Fibroblast of pulmonary artery (primary cell): ENCODE measurements at places on chromosomes 11 and 22.
A peak's percentile ranks its signal among the peaks of the same experiment; 100 is the strongest.

DNA sequence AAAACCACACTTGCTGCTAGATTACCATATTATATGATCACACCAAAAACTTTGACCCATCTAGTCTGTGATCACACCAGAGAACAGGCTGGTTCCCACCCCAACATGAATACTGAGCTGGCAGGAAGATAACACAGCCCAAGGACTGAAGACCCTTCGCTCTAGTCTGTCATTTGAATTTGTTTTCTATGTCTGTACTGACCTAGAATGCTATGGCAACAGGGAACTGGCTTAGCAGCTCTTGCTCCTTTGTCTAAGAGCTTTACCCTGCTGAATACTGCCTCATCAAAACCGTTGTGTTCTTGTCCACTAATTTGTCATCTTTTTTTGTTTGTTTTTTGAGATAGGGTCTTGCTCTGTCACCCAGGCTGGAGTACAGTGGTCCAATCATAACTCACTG is 420.4 kb downstream of the AASDHPPT start:
- DNase-seq: no peak

- no peak for DNase-seq
Observed at GRCh38 chr11:48167380-48167779, 49.2 kb upstream of the OR4B1 start.

DNA sequence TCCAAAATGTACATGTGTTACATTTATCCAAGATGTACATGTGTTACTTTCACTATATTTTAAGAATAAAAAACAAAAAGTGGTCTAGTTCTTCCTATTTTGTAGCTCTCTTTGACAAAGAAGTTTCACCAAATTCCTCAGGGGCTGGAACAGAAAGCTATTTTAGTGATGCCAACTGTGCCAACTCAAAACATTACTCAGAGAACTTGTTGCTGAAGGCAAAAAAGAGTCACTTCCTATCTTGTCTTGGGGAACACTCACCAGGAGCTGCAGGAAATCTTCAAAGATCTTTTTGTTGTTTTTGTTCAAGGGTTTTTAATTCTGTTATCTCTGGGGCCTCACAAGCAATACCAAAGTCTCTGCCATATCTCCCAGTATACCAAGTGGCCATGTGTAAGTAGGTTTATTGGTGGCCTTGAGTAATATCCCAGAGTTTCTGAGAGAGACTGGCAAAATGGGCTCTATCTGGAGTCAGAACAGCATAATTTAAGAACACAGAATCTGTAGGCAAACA is 13.6 kb upstream of the EED start:
- no peak for DNase-seq

DNA sequence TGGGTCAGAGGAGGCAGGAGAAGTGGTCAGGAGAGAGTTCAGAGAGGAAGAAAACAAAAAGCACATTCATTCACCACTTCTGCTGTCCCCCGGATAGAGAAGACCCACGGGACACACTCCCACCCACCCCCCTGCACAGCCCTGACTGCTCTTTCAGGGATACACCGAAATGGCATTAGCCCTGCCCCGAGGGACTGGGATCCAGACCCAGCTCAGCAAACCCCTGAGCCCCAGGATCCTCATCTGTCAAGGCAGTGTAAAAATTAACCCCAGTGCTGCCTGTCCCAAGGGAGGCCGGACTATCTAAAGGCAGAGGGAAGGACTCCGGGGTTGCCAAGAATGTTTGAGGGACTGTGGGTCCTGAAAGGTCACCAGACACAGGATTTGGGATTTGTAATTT is 31.2 kb downstream of the TPBGL start:
- no peak for DNase-seq

GRCh38 chr11:95074792-95075563 is 8.3 kb downstream of the SRSF8 start:
- peak; percentile 53 for DNase-seq

DNA sequence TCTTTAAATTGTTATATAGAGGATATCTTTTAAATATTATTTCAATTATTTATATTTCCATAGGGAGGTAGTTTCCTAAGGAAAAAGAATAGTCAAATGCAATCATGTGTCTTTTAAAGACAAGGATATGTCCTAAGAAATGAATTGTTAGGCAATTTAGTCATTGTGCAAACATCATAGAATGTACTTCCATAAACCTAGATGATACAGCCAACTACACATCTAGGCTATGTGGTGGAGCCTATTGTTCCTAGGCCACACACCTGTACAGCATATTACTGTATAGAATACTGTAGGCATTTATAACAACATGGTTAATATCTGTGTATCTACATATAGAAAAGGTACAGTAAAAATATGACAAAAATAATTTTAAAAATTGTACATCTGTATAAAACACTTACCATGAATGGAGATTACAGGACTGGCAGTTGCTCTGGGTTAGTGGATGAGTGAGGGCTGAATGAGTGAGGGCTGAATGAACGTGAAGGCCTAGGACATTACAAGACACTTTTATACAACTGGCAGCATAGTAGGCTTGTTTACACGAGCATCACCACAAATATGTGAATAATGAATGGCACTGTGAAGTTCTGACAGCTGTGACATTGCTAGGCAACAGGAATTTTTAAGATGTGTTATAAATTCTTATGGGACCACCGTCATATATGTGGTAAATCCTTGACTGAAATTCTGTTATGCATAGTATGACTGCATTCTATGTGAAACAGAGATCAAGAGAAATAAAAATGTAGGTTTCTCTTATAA is 1879.0 kb upstream of the RAG2 start:
- DNase-seq: no peak

- peak; percentile 66 for DNase-seq
Observed at GRCh38 chr11:115504276-115505158, at the start of gene CADM1. Gene CADM1 (minus strand): TSS chr11:115504415.

DNA sequence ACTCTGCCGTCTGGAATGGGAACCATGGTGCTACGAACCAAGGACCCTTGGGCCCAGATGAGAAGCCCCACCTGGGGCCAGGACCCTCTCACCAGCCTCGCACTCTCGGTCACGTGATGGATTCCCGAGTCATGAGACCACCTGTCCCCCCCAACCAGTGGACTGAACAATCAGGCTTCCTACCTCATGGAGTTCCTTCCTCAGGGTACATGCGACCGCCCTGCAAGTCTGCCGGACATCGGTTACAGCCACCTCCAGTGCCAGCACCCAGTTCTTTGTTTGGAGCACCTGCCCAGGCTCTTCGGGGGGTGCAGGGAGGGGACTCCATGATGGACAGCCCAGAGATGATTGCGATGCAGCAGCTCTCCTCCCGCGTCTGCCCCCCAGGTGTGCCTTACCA is 20.8 kb upstream of the SLC25A18 start:
- DNase-seq: no peak

DNA sequence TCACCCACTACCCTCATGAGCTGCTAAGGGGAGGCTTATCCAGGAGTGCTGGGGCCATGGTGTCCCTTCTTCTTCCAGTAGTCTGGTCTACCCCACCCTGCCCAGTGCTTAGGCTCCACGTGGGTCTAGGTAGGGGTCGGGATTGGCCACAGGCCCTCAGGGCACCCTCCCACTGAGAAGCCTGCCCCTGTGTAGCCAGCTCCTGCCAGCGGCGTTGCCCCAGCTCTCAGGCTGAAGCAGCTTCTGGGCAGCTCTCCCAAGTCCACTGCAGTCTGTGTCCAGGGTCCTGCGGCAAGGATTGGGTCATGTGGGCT is 24.0 kb upstream of the RIC3 start:
- no peak for DNase-seq

DNA sequence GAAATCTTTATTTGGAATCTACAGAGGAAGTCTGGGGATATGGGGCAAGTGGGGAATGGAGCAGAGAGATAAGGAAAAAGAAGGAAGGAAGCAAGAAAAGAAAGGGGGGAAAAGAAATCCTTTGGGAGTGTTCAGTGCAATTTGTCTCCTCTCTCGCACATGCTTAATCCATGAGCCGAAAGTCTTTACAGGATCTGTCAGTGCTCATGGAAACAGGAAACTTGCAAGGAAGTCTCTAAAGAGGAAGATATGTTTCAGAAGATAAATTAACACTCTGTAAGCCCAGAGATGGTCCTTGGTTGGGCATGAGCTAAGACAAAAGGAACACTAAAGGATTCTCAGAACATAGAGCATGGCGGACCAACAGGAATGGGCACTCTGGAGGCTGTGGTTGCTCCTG is 47.9 kb upstream of the FLI1 start:
- no peak for DNase-seq

- peak; percentile 66 for DNase-seq
Observed at GRCh38 chr11:94776351-94777321, 8.5 kb downstream of the AMOTL1 start.

DNA sequence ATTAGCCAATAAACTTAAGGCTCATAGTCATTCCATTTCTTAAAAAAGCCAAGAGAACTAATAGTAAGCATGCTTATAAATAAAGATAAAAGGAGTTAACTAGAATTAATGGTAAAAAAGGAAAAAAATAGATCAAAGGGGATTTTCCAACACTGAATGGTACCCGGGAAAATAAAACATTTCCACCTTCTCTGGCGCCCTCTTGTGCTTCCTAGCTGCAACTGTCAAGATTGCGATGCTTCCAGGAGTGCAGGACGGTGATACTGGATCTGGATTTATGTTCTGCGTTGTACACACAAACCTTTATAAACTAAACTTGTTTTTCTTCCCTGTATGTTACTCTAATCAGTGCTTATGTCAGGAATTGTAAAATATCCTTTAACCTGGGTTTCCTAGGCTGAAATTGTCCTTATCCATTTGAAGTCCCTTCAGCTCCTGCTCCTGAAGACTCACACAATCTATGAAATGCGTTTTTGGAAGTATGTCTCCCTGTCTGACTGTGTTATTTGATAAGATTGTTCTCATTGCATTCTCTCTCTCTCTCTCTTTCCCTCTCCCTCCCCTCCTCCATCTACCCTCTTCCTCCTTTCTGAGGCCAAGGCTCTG is 9.6 kb upstream of the HTATIP2 start:
- DNase-seq: peak; percentile 61

DNA sequence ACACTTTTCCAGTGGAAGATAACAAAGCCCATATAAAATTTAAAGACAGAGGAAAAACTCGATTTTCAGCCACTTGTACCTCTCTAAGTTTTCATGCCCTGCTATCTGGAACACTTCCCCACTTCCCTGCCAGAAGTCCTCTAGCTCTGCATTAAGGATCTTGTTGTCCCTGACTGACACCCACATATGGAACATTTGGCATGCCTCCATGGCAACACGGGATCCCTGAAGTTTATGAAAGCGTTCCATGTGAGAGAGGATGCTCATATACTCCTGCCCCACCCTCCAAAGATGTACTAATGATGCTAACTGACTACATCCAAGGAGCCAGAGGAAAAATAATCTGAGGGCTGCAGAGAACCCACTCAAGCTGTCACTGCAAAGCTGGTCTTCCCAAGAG is 8.8 kb upstream of the C11orf91 start:
- no peak for DNase-seq

- DNase-seq: peak; percentile 50
Observed at GRCh38 chr11:444396-445144, 2.8 kb upstream of the ANO9 start.

GRCh38 chr11:99260696-99261095 is 239.9 kb downstream of the CNTN5 start:
- DNase-seq: peak; percentile 44

- DNase-seq: no peak
Observed at GRCh38 chr11:66722745-66723651, 6.0 kb downstream of the SPTBN2 start.

DNA sequence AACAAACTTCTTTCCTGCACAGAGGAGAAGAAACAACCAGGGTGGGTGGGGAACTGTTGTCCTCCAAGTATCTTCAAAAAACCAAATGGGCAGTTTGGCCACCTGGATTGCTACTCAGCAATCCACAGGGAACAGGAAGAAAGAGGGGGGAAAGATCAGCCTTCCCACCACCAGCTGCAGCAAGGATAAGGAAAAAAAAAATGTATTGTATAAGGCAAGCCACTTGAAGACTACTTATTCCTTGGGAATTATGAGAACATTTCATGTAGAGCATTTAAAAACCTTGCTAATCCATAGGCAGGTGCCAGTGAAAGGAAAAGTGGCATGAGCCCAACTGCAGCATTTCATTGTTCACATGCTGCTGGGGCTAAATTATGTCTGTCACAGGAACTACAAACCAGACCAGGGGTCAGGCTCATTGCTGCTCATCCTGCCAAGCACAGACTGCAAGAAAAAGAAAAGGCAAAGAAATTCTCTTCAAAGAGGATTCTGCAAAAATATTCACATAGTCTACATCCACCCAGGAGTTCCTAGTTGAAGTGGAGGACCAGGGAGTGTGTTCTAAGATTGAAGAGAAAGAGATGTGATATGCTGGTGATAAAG is 2.2 kb downstream of the RAB30 start:
- no peak for DNase-seq

DNA sequence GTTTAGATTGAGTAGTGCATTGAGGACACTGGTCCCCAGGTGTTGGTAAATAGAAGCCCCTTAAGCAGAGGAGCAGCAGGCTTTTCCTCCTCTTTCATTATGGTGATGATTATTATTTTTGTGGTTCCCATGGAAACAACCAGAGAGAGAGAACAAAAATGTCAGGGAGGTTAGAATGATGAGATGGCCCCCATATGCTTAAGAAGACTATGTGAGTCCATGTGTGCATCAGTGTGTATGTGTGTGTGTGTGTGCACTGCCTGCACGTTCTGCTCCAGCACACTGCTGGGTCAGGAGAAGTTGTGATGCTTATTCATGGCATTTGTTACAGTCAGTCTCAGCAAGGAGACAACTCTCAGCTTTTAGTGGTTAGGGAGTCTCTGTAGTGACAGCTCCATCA is 724.2 kb downstream of the NTM start:
- no peak for DNase-seq

DNA sequence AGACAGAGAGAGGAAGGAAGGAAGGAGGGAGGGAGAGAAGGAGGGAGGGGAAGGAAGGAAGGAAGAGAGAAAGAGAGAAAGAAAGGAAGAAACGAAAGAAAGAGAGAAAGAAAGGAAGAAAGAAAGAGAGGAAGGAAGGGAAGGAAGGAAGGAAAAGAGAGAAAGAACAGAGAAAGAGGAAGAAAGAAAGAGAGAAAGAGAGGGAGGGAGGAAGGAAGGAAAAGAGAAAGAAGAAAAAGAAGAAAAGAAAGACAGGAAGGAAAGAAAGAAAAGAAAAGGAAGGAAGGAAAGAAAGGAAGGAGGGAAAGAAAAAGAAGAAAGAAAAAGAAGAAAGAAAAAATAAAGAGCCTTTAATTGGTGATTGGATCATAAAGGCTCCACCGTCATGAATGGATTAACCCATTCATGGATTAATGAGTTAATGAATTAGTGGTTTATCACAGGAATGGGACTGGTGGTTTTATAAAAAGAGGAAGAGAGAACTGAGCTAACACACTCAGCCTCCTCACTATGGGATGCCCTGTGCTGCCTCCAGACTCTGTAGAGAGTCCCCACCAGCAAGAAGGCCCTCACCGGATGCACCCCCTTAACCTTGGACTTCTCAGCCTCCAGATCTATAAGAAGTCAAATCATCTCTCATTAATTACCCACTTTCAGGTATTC is 9.0 kb upstream of the PLAAT2 start:
- DNase-seq: no peak

- no peak for DNase-seq
Observed at GRCh38 chr22:25911243-25911972, 169.4 kb downstream of the MYO18B start.

GRCh38 chr11:57541169-57541568 is 3.8 kb downstream of the SMTNL1 start:
- DNase-seq: no peak
